Large intestine (tissue), 12 donors: ENCODE measurements at places on chromosomes 1 and 21.

- no peak for DNase-seq
Observed at GRCh38 chr1:243495442-243496186, 239.8 kb downstream of the SDCCAG8 start.

- DNase-seq: no peak
Observed at GRCh38 chr1:38746402-38746935, 113.1 kb downstream of the RRAGC start.

DNA sequence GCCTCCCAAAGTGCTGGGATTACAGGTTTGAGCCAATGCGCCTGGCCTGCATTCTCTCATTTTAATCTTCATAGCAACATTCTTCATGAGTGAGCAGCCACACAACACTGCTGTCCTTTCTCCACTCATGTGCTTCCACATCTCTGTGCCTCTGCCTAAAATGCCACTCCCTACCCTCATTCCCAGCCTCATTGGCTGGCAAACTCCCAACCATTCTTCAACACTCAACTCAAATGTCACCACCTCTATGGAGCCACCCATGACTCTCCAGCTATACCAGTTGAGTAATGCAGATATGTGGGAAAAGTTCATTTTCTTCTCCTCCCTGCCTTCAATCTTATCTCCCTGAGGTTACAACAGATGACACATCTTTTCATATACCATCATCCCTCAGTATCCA is 53.9 kb upstream of the ZC3H12A start:
- DNase-seq: no peak

DNA sequence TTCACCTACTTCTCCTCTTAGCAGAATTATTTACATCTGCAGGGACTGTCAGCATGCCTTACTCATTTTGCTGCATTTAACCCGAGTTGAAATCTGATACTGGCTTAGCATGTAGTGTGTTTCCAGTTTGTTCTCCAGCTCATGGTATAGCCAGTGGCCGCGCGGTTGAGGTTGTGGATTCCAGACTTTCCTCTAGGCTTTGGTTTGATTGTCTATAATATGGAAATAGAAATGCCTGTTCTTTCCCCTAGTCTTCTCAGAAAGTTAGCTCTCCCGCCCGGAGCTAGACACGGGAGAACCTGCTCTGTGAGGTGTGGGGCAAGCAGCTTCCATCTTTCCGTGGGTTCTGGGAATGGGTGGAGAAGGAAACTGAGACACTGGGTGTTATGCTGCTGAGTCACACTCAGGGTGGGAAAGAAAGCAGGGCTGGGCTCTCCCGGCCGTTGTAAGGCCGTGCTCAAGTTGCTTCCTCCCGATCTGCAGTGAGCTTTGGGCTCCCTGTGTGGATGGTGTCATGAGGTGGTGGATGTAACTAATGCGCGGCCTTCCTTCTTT is 206.8 kb upstream of the TMEM51 start:
- no peak for DNase-seq

DNA sequence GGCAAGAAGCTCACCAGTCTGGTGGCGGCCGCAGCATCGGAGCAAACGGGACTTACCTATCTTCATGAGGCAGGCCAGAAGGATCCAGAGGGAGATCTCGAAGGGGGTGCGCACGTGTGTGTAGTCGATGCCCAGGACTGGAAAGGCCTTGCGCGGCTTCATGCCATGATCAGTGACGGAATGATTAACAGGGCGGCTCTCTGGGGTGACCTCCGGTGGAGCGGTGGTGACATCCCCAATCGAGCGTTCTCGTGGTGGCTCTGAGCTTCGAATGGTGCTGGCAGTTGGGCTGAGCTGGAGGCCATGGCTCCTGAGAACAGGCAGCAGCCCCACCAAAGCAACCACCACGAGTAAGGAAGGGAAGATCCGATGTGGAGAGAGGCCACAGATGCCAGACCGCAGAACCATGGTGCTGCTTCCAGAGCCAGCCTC is 982 bp downstream of the SLC9A1 start:
- no peak for DNase-seq

DNA sequence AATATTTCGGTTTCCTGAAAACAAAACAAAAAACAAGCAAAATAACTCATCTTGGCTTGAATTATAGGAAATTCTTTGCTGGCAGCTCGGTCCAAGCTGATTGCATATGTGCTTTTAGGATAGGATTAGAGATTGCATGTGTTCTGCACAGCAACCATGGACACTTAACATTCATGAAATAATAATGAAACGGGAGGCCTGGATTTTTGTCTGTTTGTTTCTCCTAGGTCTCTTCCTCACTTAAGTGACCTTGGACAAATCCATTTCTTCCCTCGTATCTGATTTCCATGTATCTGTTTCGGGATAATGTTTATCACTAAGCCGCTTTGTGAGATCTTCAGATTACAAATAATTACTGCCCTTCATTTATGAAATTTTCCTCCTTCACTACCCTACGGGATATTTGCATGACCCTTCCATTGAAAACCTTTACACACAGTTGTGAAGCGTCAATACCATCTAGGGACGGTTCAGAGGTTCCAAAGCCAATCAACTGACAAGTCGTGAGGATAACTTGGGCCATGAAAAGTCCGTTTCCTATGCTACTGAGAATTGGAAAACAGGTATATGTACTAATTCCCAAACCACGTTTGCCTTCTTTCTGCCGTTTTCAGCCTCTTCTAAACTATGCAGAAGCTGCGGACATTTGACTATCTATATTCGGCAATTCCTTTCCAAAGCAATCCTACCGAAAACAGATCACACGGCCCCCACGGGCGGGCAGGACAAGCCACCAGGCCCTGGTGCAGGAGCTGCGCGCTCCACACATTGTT is 1.3 kb upstream of the H3-3A start:
- DNase-seq: no peak

DNA sequence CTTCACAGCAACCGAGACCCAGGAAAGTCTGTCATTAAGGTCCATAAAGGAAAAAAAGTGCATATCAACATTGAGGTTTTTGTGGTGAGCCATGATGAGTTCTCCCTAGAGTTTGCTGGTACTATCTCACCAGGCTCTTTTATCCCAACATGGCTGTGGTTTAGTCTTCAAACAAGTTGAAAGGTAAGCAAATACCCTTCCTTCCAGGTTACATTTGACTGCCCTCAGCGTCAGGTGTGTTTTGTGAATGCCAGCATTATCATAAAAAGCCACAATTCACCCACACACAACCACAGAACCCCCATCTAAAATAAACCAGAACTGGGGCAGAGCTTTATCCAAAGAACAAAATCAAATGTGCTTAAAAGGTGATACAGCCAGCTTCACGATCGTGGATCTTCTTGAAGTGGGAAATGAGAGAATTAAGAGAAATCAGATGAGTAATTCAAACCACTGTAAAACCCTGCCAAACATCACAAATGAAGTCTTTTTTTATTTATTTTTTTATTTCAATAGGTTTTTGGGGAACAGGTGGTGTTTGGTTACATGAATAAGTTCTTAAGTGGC is 64.7 kb downstream of the SETD4 start:
- no peak for DNase-seq

DNA sequence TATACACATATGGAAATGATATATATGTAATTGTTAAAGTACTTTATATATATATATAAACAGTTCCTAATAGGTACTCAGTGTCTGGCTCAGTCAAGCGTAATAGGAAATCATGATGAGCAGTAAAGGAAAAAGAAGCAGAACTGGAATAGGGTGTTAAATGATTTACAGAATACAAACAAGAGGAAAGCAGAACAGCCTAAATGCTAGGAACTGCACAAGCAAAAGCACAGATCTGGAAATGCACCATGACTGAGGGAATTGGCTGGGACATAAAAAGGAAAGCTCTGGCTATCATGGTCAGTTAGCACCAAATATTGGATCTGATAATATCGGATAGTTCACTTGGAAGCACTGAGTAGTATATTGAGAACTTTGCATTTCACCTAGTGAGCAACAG is 51.8 kb downstream of the SLC44A5 start:
- DNase-seq: no peak

DNA sequence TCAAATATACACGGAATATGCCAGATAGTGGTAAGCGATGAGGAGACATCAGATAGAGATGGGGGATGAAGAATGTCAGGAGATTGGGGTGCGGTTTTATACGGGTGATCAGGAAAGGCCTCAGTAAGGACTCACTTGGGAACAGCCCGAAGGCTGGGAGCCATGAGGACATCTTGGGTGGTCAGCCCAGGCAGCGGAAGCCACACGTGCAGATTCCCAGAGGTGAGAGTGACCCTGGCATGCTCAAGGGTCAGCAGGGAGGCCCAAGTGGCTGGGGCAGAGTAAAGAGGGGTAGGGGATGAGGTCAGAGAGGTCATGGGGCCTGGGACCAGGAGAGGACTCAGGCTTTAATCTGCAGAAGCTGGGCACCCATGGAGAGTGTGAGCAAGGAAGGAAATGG is 106.6 kb downstream of the MATN1 start:
- no peak for DNase-seq

- no peak for DNase-seq
Observed at GRCh38 chr1:109441069-109441468, 14.8 kb upstream of the PSMA5 start.

DNA sequence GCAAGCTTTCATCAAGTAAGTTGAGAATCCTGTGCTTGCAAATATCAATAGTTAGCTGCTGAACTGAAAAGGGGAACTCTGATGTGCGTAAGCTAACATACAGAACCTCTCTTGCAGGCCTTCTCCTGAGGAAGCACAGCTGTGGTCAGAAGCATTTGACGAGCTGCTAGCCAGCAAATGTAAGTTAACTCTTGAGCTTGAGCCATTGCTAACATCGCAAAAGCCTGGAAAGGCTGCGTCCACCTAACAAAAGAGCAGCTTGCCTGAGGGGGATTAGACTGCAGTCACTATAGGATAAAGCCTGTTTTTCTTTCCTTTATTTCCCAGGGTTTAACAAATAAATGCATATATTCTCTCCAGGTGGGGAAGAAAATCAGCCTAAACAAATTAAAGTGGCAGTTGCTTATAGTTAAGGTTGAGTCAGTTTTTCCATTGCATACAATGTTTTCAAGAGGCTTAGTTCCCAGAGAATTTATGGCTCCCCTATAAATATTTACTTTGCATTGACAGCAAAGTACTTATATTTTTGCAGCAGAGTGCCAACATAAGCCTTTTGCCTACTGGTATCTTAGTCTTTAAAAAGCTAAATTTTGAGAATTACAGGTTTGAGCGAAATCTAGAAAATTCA is 1.5 kb downstream of the RGS2 start:
- DNase-seq: peak; percentile 67

DNA sequence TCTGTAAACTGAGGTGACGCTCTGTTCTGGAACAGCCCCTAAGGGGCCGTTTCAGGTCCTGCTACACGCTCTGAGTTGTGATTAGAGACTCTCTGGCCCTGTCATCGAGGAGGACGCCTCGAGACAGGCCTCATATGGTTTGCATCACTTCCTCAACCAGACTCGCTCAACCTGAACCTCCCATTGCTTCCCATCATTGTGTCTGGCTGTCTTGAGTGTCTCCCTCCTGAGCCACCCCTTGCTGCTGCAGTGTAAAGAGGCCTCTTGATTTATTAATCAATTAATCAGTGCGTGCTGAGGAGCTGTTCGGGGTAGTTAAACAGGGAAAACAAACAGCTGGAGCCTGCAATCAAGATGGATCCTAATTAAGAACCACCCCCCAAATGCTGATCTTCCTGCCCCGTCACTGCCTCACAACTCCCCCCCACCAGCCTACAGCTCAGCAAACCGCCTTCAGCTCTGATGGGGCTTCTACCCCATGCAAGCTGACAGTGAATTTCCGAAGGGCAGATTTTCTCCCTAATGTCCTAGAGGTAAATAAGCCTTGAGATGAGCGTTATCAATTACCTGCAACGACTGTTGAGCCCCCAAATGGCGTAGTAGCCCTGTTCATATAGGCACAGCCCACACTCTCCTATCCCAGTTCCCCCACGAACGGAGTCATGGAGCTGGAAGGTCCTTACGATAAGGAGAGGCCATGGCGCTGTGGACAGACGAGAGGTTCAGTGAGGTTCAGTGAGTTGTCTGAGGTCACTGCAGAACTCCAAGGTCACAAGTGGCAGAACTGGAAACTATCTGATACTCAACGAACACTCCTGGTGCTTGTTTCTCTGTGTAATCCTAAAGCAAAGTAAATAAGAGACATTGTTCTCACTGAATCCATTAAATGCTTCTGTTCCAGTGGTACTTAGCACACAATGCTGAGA is 210.6 kb downstream of the KIF26B start:
- no peak for DNase-seq

DNA sequence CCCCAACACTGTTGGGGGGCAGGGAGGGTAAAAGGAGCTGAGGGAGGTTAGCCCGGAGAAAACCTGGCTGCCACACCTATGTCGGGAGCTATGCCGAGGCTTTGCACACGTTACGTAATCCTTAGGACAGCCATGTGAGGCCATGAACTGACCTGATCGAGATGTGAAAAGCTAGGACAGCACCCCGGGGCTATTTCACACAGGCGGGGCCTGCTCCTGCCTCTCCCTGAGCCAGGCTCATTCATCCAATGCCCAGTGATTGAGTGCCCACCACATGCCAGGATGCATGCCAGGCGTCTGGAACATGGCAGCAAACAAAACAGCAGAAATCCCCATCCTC is 30.2 kb downstream of the LDLRAP1 start:
- DNase-seq: peak; percentile 61

DNA sequence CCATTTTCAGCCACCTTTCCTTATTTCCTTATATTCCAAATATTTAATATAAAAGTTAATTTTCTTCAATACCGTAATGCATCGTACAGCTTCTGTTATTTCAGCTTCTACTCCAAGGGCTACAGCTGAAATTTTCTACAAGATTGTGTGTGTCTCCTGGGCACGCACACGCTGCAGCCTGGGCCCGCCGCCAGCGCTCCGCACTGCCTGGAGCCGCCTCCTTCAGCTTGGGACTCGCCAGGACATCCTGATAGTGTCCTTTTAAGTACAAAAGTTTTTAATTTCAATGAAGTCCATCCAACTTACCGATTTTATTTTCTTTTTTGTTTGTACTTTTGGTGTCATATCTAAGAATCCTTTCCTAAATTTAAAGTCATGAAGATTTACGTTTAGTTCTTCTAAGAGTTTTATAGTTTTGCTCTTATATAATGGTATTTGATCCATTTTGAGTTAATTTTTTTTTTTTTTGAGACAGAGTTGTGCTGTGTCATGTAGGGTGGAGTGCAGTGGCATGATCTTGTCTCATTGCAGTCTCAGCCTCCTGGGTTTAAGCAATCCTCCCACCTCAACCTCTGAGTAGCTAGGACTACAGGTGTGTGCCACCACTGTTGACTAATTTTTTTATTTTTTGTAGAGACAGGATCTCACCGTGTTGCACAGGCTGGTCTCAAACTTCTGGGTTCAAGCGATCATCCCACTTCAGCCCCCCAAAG is 82.8 kb downstream of the AXDND1 start:
- no peak for DNase-seq

GRCh38 chr1:80542231-80542630 is 1258.5 kb upstream of the ADGRL2 start:
- DNase-seq: no peak

GRCh38 chr1:159342761-159343425 is 40.8 kb downstream of the FCER1A start:
- no peak for DNase-seq

DNA sequence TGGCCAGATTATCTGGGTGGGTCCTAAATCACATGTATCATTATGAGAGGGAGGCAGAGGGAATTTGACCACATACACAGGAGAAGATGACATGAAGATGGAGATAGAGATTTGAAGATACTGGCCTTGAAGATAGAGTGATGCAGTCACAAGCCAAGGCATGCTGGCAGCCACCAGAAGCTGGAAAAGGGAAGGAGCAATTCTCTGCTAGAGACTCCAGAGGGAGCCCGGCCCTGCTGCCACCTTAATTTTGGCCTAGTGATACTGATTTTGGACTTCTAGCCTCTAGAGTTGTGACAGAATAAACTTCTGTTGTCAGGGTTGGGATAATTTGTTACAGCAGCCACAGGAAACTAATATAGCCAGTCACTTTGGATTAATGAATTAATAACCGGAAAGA is 2.2 kb upstream of the PRDM2 start:
- DNase-seq: no peak
